Aorta (tissue), 5 donors: ENCODE measurements at places on chromosomes 2 and 18. TPM values are rescaled to one million over a fixed set of nuclear protein-coding genes. Genes with fewer than 3 reads are reported as not detected.

DNA sequence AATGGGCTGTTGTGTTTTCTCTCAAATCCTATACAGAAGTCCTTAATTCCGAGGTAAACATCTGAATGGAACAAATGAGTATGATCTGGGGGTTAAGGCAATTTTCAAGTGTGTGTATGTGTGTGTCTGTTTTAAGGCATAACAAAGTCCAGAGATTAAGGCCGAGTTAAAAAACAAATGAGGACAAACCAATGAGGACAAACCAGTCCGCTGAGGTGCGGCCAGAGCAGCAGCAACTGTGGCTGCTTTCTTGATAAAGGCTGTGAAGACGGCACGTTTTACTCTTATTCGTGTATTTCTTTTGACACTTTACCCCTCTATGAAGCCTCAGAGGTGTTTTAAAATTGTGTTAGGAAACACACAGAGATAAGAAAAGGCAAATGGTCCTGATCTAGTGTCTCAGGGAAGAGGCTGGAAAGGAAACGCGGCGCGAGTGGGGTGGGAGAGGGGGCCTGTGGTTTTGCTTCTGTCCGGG lies 495 bp upstream of the GULP1 start:
- DNase-seq, result peak; percentile 34
- H3K27me3 ChIP-seq, result no peaks in the 10 kb centered on the region
- H3K27ac ChIP-seq, result peak overlapping the region; percentile 95
- H3K4me1 ChIP-seq, result no peaks in the 10 kb centered on the region
- H3K4me3 ChIP-seq, result peak overlapping the region; percentile 20
- no peaks in the 10 kb centered on the region for H3K36me3 ChIP-seq

Gene FEV
- not detected for total RNA-seq

Gene TMEM247
- not detected for total RNA-seq

- no peaks in the 10 kb centered on the region for H3K36me3 ChIP-seq
- H3K4me1 ChIP-seq, result no peaks in the 10 kb centered on the region
- H3K4me3 ChIP-seq, result no peak overlapping the region
- no peaks in the 10 kb centered on the region for H3K27me3 ChIP-seq
- DNase-seq, result peak; percentile 33
These were observed 121.8 kb downstream of the PLB1 start for GRCh38 chr2:28617502-28618184.

Gene WIPF1
- 107 TPM for total RNA-seq

- no peak for DNase-seq
- no peak overlapping the region for H3K27ac ChIP-seq
- H3K4me3 ChIP-seq, result no peak overlapping the region
- H3K36me3 ChIP-seq, result no peaks in the 10 kb centered on the region
These were observed 196.8 kb downstream of the LRRTM4 start for GRCh38 chr2:77325395-77325794.

Gene LCT
- total RNA-seq, result not detected

DNA sequence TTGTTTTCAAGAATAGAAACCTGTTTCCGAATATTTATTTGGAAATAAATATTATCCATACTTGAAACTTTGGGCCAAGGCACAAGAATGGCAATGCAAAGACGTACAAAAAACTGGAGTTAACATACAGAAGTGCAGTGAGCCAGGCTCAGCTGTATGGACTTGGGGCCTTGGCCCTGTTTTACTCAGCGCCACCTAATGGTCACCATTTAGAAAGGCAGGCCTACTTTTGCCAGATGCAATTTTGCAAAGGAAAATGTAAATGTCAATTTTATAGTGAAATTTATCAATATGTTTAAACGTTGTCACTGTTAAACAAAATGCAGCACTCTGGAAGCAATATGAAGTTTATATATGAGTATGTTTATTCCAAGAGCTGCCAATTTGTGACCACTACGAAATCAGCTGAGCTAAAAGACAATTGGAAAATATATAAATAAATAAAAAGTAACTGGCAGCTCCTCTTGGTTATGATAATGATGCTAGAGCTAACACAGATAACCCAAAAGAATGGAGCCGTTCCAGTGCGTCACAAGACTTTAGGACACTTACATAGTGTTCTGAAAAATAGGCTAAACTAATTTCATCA lies 155.0 kb downstream of the ARHGAP15 start:
- H3K36me3 ChIP-seq, result no peaks in the 10 kb centered on the region
- no peak overlapping the region for H3K4me3 ChIP-seq
- DNase-seq, result no peak

- no peaks in the 10 kb centered on the region for H3K4me1 ChIP-seq
- DNase-seq, result no peak
- H3K36me3 ChIP-seq, result peaks cover 3% of the 10 kb centered on the region
- no peak overlapping the region for H3K4me3 ChIP-seq
- H3K27ac ChIP-seq, result no peak overlapping the region
- no peaks in the 10 kb centered on the region for H3K27me3 ChIP-seq
These were observed 11.2 kb downstream of the CWC22 start for GRCh38 chr2:179995741-179996515.

DNA sequence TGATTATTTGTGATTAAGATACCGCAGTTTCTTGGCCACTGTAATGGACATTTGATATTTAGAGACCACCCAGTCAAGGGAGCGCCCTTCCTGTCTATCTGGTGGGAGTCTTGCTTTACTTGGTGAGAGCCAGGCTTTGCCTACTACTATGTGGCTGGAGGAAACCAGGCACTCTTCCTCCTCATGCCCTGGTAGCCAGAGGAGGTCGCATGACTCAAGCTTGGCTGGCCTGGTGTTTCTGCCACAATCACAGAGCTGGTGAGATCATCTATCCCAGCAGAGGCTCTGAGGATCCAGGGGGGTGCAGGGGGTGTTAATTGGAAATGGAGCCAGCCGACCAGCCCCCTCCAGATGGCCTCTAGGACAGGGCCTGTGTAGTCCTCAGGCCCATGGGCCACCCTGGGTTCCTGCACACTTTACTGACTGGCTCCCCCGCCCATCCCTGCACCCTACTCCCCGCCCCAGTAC lies 46.8 kb upstream of the BIN1 start:
- H3K27me3 ChIP-seq, result no peaks in the 10 kb centered on the region
- no peaks in the 10 kb centered on the region for H3K36me3 ChIP-seq
- peak; percentile 66 for DNase-seq

DNA sequence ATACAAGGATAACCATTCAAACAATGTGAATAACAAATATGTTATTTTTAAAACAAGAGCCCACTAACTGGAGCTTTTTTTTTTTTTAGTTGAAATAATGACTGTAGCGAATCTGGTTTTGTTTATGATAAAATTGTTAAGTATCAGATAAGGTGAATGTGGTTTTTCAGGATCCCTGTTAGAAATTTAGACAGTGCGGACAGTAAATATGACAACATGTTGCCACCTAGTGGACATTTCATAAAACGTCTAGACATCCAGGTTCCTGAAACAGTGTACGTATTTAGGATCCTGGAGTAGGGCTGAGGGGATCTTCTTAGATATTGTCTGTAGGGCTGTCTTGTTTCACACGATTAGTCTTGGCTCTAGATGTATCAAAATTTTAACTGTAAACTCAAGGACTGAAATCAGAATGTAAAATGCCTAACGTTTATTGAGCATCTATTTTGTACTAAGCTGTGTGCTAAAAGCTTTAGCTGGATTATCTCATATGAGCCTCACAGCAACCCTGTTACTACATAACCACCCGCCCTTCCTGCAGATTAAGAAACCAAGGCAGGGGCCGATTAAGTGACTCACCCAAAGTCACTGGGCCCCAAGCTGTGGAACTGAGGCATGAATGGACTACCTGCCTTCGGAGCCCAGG lies 23.9 kb upstream of the CCDC68 start:
- DNase-seq, result no peak
- H3K36me3 ChIP-seq, result no peaks in the 10 kb centered on the region
- H3K4me1 ChIP-seq, result no peaks in the 10 kb centered on the region
- no peak overlapping the region for H3K4me3 ChIP-seq
- no peak overlapping the region for H3K27ac ChIP-seq

DNA sequence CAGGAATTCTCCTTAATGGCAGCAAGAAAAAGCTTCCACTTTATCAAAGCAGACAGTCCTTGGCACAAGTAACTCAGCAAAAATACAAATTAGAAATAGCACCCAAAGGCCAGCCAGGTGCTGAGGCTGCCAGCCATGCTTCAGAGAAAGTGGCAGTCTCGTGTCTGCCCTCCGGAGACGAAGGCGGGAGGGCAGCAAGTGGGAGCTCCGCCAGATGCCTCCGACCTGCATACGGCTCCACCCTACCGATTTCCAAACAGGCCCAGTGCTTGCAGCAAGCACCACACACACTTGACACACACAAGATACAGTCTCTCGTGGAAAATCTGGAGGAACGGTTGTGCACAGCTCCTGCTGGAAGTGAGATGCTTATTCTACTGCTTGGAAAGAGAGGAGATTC lies 134.9 kb upstream of the REV1 start:
- no peak overlapping the region for H3K4me3 ChIP-seq
- DNase-seq, result no peak
- H3K36me3 ChIP-seq, result no peaks in the 10 kb centered on the region
- no peak overlapping the region for H3K27ac ChIP-seq
- H3K4me1 ChIP-seq, result no peaks in the 10 kb centered on the region

Gene LBX2
- total RNA-seq, result 0.87 TPM

- H3K27me3 ChIP-seq, result no peaks in the 10 kb centered on the region
- DNase-seq, result no peak
- H3K27ac ChIP-seq, result no peak overlapping the region
- H3K4me1 ChIP-seq, result no peaks in the 10 kb centered on the region
These were observed 34.3 kb downstream of the GIGYF2 start for GRCh38 chr2:232731470-232731869.

DNA sequence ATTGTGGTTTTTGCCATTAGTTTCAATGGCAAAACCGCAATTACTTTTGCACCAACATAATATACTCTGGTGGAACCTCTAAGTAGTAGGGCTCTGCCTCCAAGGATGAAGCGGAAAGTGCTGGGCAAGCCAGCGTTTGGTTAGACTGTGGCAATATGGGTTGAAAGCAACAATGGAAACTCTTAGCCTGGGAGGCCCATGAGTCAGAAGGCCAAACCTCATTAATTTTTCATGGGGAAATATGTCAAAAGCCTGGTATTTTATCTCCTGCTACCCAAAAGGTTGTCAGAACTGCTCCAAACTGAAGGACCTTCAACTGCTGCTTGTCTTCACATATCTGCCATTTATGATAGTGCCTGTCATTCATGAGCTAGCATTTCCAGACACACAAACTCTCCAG lies 179.1 kb upstream of the CYP26B1 start:
- DNase-seq, result no peak
- H3K27me3 ChIP-seq, result no peaks in the 10 kb centered on the region
- H3K27ac ChIP-seq, result no peak overlapping the region
- no peaks in the 10 kb centered on the region for H3K4me1 ChIP-seq

DNA sequence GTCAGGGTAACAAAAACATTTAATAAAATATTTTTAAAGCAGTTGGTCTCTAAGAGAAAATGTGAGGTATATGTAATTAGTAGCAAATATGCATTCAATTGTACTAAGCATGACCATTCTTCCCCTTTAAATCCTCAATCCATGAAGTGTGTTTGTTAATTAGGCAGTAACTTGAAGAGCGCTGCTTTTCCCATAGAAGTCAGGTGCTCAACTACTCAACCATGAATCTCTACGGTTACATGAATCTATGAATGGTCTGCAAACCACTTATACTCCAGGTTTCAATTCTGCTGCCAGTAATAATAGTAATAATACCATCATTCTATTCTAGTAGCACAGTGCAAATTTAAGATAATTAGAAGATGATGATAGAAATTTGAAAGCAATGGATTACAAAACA lies 55.8 kb downstream of the SLC8A1 start:
- no peaks in the 10 kb centered on the region for H3K27me3 ChIP-seq
- no peak for DNase-seq
- no peak overlapping the region for H3K4me3 ChIP-seq
- H3K27ac ChIP-seq, result no peak overlapping the region
- H3K4me1 ChIP-seq, result no peaks in the 10 kb centered on the region

DNA sequence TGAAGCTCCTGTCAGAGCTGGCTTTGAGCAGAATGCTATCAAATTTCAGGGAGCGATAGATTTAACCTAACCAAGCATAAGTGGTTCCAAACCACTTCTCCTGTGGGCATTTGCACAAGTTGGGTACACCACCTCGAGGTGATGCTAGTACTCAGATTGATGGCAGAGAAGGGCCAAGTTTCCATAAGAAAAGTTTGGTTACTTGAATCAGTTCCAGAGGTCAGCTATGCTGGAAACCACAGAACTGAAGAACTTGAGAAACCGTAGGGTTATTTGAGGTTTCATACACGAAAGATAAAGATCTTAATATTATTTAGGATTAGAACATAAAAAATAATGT lies 238.2 kb upstream of the SOX11 start:
- no peak overlapping the region for H3K27ac ChIP-seq
- DNase-seq, result no peak
- no peaks in the 10 kb centered on the region for H3K36me3 ChIP-seq
- H3K4me3 ChIP-seq, result no peak overlapping the region
- H3K4me1 ChIP-seq, result no peaks in the 10 kb centered on the region
- no peaks in the 10 kb centered on the region for H3K27me3 ChIP-seq

- H3K4me1 ChIP-seq, result no peaks in the 10 kb centered on the region
- no peak for DNase-seq
- no peaks in the 10 kb centered on the region for H3K27me3 ChIP-seq
- H3K27ac ChIP-seq, result no peak overlapping the region
- no peaks in the 10 kb centered on the region for H3K36me3 ChIP-seq
These were observed 520.7 kb upstream of the TCF4 start for GRCh38 chr18:56108478-56109367.

GRCh38 chr2:234212534-234212933 lies 162.0 kb downstream of the SPP2 start:
- no peak overlapping the region for H3K4me3 ChIP-seq
- H3K4me1 ChIP-seq, result no peaks in the 10 kb centered on the region
- H3K27ac ChIP-seq, result no peak overlapping the region
- no peaks in the 10 kb centered on the region for H3K36me3 ChIP-seq
- DNase-seq, result no peak
- H3K27me3 ChIP-seq, result no peaks in the 10 kb centered on the region

Gene EGR4
- total RNA-seq, result not detected

Gene CFAP210
- total RNA-seq, result 0.58 TPM

Gene FMNL2
- 55.1 TPM for total RNA-seq

- no peak overlapping the region for H3K27ac ChIP-seq
- no peaks in the 10 kb centered on the region for H3K27me3 ChIP-seq
- no peak for DNase-seq
- H3K4me1 ChIP-seq, result no peaks in the 10 kb centered on the region
- no peaks in the 10 kb centered on the region for H3K36me3 ChIP-seq
These were observed 466.5 kb downstream of the METTL4 start for GRCh38 chr18:2104620-2105462.

GRCh38 chr2:7516484-7517063 lies 599.4 kb downstream of the RNF144A start:
- no peak for DNase-seq
- no peaks in the 10 kb centered on the region for H3K4me1 ChIP-seq
- no peak overlapping the region for H3K27ac ChIP-seq
